ENCODE measurements at places on chromosomes 6 and 20. TPM values are rescaled to one million over a fixed set of nuclear protein-coding genes. Genes with fewer than 3 reads are reported as not detected.

GRCh38 chr6:148242180-148242579 is 100.5 kb upstream of the SASH1 start:
- no peak for DNase-seq

GRCh38 chr6:90759664-90760063 is 172.8 kb upstream of the MAP3K7 start:
- no peak for DNase-seq

DNA sequence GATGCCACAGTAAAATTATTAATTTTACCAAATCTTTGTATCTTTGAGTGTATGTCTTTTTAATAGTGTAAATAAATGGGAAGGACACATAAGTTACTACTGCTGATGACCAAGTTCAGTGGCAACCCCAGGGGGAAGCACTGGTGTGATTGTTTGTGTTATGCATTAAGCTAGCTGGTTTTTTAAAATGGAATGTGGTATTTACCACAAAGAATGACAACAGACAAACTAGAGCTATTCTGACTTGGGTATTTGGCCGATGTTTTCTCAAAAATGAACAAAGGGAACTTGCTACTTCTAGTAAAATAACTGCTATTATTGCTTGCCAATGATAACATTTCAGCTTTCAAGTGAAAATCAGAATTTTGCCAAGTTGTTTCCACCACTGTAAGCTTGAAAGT is 2.9 kb downstream of the FNDC1 start:
- DNase-seq: no peak

- DNase-seq: no peak
These were observed 31.1 kb downstream of the NTSR1 start for GRCh38 chr20:62739581-62740285.

- no peak for DNase-seq
These were observed 71.8 kb upstream of the ZNF184 start for GRCh38 chr6:27544612-27545260.

The SEL1L2 gene
- not detected for total RNA-seq

The PPP1R3G gene
- total RNA-seq: 2.1 TPM

DNA sequence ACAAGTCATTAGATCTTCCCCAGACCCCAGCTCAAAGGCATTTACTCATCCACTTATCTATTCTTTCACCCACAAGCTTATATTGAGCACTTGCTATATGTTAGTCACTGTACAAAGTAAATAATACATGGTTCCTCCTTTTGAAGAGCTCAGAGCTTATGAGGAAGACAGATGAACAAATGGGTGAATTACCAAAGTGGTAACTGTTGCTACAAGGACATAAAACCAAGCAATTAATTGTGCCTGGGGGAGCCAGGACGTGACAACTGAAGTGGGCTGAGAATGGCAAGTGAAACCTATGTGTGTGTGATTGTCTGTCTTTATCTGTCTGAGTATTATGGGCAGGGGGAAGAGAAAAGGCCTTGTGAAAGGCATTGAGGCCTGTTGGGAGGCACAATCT is 45.6 kb upstream of the AKIRIN2 start:
- DNase-seq: no peak

GRCh38 chr6:22146678-22146930 is 150.2 kb downstream of the PRL start:
- no peak for DNase-seq

The TP53TG5 gene
- not detected for total RNA-seq

The BNIP5 gene
- total RNA-seq: 0.07 TPM

DNA sequence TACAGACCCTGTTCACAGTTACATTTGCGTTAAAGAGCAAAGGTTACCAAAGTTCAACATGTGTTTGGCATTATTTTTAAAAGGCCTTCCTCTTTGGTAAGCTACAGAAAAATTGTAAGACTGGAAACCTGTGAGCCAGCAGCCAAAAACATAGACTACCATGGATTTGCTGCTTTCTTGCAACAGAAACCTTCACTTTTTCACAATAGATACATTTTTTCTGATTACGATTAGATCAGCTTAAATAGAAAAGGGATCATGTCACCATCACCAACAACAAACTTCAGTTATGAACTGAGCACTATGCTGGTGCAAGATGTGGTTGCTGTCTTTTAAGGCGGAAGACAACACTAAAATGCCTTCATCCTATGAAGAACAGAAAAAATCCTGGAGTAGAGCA is 112.3 kb upstream of the MARCKS start:
- no peak for DNase-seq

The TGM3 gene
- not detected for total RNA-seq

The MYLK2 gene
- 1.8 TPM for total RNA-seq

The PRRT1 gene
- total RNA-seq: 0.27 TPM

The TRAPPC3L gene
- total RNA-seq: not detected

GRCh38 chr6:155491421-155491820 is 35.8 kb upstream of the NOX3 start:
- no peak for DNase-seq

- DNase-seq: no peak
These were observed 763 bp downstream of the KLC4 start for GRCh38 chr6:43060034-43060754.

The EDN3 gene
- not detected for total RNA-seq

- no peak for DNase-seq
These were observed 332.7 kb downstream of the CENPW start for GRCh38 chr6:126672649-126673048.

GRCh38 chr20:8128291-8129060 is 3.6 kb upstream of the PLCB1 start:
- DNase-seq: no peak

GRCh38 chr6:111091987-111092386 is 4.7 kb downstream of the SLC16A10 start:
- no peak for DNase-seq

The FOXS1 gene
- total RNA-seq: 5.9 TPM

DNA sequence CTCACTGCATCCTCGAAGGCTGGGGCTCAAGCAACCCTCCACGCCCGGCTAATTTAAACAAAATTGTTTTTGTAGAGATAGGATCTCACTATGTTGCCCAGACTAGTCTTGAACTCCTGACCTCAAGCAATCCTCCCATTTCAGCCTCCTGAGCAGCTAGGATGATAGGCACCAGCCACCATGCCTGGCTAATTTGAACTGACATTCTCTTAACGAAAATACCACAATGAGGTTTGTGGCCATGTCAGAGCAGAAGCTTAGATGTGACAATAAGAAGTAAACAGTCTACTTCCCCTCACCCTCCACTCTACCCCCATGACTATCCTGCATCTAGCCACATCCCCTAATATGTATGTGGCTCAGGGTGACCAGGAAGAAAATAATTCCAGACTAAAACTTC is 74.8 kb upstream of the PLCB4 start:
- no peak for DNase-seq

The MOXD1 gene
- total RNA-seq: 22.6 TPM

GRCh38 chr20:11431621-11432020 is 486.1 kb upstream of the BTBD3 start:
- no peak for DNase-seq

- no peak for DNase-seq
These were observed 59.9 kb downstream of the ANKEF1 start for GRCh38 chr20:10094566-10095173.

DNA sequence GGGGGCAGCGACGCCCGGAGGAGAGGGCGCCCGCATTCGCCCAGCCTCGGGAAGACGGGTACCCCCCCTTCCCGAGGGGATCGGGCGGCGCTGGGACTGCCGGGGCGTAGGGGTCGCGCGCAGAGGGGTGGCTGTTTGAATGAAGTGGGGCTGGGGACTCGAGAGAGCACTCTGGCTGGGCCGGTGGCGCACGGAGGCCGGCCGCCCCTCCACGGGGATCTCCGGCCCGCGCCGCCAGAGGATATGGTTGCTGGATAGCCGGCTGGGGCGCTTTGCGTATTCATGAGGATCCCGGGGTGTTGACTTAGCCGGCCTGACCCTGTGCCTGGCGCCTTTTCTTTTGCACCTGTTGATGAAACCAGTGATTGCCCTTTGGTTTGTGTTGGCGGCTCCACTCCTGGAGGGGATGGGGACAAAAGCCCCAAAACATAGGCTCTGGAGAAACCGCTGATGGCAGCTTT is 469 bp downstream of the SYNJ2 start:
- no peak for DNase-seq

The C6orf141 gene
- 6.5 TPM for total RNA-seq

The SEMG1 gene
- not detected for total RNA-seq

- DNase-seq: peak; percentile 54
These were observed 5.3 kb downstream of the OARD1 start for GRCh38 chr6:41066867-41067304.

The INSM1 gene
- total RNA-seq: not detected

DNA sequence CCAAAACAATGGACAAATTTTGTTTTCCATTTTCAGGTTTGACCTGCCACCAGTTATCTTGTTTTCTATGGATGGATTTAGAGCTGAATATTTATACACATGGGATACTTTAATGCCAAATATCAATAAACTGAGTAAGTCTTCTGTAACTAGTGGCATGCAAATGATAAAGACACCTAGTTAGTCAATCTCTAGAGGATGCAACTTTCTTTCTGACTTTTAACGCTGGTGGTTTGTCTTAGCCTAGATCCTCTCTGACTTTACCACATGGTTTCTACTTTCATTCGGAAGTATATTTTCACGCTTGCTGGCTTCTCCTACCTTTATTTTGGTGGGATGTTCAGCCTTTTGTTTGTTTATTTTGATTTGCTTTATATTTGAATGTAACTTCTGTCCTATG is 21.2 kb downstream of the ENPP3 start:
- no peak for DNase-seq

The SLC13A3 gene
- 2.6 TPM for total RNA-seq

The TBXT gene
- not detected for total RNA-seq

- no peak for DNase-seq
These were observed 142.6 kb upstream of the RPS6KA2 start for GRCh38 chr6:166769648-166770047.

The SIRPB1 gene
- total RNA-seq: 1.4 TPM

- DNase-seq: no peak
These were observed 5.0 kb downstream of the PCMT1 start for GRCh38 chr6:149754548-149754947.

The C6orf163 gene
- total RNA-seq: 0.55 TPM

DNA sequence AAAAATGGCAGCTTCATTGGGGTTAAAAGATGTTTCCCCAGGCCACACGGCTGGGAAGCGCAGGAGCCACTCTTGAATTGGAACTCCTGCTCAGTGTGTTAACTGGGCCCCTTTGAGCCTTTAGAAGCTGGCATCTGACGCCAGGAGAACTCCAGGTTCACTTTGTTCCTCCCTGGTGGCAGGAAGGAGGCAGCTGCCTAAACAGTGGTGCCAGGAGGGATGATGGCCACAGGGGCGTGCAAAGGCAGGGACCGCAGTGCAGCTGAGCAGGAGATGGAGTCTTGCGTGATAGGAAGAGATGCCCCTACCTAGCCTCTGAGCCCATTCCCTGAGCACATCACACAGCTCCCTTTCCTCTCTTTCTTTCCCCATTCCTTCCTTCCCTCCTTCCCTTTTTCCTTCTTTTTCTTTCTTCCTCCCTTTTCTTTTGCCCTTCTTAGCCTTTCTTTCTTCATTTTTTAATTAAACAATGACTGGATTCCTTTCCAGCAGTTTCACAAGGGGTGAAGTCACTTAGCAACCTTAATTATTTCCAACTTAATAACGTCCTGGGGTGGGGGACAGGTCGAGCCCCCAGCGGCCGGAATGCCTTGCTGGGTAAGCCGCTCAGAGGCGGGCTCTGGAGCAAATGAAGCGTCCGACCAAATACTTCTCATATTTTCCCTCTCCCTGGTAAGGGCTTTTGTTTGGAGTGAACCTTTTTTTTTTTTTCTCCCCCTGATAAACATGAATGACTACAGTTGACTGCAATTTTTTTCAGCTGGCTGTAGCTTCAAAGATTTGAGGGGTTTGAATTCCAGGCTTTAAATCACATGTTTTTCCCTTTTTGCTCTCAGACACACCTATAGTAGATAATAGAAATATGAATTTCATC is 20.8 kb upstream of the BMP7 start:
- DNase-seq: no peak

GRCh38 chr6:98041921-98042320 is 758.9 kb upstream of the MMS22L start:
- no peak for DNase-seq

GRCh38 chr20:9447182-9447581 is 67.2 kb upstream of the LAMP5 start:
- no peak for DNase-seq

DNA sequence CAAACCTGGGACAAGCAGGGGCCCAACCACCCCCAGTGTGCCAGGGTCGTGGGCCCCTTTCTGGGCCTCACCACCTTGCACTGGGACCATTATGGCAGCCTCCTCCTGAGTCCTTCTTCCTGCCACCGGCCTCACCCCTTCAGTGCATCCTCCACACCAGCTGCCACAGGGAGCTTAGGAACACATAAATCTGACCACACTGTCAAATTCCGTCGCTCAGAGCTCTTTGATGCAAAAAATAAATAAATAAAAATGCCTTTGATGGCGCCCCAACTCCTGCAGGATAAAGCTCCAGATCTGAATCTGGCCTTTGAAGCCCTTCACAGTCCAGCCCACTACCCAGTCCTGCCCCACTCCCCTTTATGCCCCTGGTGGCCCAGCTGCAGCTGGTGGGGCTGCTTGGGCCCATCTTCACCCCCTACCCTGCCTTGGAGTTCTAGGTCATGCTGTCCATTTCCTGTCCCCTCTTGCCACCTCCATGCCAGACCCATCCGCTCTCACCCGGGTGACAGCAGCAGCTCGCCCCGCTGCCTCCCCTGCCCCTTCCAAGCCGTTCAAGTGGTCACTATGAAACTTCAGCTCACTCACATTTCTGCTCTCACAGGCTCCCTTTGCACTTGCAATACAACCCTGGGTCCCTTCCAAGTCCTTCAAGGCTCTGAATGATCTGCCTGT is 16.0 kb downstream of the MYH7B start:
- no peak for DNase-seq

- no peak for DNase-seq
These were observed 129.5 kb downstream of the INSM1 start for GRCh38 chr20:20497242-20497978.
